Activated CD8-positive, alpha-beta memory T cell treated with anti-CD3 and anti-CD28 coated beads for 1 hour (primary cell): ENCODE measurements at places on chromosomes 3 and 15.
A peak's percentile ranks its signal among the peaks of the same experiment; 100 is the strongest.

DNA sequence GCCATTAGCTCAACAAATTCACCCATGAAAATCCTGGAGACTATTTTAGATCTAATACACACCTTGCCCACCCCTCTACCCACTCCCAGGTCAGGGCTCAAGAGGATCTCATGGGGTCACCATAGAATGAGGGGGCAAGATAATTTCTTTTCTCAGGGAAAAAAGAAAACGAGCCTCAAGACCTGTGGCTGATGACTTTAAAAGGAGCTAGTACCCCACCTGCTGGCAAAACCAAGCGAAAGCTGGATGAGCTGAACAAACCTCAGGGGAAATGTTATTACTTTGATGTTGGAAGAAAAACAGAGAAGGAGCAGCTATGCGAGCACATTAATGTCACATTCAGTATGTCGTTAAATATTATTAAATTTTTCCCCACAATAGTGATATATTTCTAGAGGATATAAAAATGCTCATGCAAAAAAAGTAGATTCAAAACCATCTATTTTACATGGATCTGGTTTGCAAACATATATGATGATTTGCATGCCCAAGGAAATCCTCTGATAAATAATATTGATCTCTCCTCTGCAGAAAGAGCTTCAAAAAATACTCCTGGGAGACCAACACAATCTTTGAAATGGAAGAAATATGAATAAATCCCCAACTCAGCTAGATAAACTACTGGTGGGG lies 37.7 kb downstream of the PLD1 start:
- DNase-seq, result peak; percentile 16

GRCh38 chr3:130709671-130710070 lies 37.0 kb downstream of the PIK3R4 start:
- no peak for DNase-seq

- no peak for DNase-seq
Measured at GRCh38 chr3:15539066-15539465, 17.6 kb upstream of the COLQ start.

DNA sequence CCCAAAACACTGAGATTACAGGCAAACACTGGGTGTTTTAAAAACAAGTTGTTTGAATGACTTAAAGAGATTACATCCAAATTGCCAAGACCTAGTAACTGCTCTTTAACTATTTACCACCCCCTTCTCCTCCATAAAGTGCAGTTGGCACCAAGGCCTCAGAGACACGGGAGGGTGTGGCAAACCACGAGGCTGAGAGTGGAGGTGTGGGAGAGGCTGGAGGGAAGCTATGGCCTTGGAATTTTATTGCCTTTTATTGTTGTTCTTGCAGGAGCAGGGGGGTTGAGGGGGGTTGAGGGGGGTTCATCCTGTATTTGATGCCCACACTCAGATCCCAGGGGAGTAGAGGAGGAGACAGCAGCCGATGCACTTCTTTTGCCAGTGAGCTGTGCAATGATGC lies 75.9 kb upstream of the CTDSPL start:
- no peak for DNase-seq

- DNase-seq, result no peak
Measured at GRCh38 chr3:41653571-41654239, 308.2 kb downstream of the ULK4 start.

DNA sequence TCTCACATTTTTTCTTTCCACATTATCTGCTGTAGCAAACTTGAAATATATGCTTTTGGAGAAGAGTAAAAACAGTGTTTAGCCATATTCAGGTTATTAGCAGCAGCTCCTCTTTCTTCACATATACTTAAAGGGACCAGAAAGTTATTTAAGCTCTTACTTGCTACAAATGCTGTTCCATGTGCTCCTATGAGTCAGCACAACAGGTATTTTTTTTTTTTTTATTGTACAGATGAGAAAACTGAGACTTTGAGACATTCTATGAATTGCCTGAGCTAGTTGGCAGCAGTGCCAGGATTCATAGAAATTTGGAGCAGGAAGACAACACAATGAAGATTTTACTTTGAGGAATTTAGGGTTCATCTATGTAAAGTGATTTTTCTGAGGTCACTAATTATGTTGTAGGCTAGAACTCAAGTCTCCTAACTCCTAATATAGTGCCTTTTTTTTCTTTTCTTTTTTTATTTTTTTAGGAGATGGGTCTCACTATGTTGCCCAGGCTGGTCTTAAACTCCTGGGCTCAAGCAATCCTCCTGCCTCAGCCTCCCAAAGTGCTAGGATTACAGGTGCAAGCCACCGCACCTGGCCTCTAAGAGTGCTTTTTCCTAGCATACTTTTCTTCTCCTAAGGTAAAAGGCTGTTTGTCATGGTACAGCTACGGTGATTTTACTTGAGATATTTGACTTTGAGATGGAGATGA lies 23.6 kb downstream of the SETD5 start:
- DNase-seq, result no peak

DNA sequence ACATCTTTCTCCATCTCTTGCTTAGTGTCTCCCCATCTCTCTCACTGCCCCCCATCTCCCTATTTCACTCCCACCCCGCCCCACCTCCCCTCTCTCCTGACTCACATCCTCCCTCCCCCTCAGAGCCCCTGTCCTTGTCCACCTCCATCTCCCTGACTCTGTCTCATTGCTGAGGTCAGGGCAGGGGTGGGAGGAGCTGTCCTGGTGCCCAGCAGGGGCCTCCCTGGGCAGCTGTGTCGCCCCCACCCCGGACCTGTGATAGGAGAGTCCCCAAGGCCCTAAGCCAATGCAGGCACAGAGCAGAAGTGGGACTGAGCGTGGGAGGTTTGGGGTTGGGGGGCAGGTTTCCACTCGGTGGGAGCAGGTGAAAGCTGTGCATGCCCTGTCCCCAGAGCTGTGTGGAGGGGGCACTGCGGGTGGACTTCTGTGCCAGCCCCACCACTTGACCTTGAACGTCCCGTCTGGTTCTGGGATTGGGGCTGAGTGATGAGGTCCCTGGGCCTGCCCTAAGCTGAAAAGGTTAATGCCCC lies 210.8 kb downstream of the TBC1D2B start:
- DNase-seq, result no peak

DNA sequence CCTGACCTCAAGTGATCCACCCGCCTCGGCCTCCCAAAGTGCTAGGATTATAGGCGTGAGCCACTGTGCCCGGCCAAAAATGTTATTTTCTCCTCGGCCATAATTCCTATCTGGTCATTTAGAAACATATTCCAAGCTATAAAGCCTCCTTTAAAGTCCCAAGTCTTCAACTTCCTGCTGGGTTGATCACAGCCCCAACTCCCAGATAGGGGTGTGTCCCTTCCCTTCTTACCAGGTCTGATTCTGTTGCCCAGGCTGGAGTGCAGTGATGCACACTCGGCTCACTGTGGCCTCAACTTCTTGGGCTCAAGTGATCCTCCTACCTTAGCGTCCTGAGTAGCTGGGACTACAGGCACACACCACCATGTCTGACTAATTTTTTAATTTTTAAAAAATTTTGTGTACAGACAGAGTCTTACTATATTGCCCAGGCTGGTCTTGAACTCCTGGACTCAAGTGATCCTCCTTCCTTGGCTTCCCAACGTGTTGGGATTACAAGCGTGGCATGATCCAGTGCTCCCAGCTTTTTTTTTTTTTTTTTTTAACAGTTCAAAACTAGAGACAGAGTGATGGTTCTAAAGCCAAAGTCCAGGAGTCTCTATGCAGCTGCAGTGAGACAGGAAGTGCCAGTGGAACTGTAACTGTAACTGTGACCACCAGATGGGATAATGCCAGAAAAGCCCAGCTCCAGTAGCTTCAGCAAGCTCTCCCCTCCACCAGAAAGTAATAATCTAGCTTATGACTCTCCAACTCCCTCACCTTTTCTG lies 8.2 kb upstream of the PRKAR2A start:
- no peak for DNase-seq

GRCh38 chr15:73313861-73314260 lies 54.9 kb downstream of the HCN4 start:
- DNase-seq, result no peak

DNA sequence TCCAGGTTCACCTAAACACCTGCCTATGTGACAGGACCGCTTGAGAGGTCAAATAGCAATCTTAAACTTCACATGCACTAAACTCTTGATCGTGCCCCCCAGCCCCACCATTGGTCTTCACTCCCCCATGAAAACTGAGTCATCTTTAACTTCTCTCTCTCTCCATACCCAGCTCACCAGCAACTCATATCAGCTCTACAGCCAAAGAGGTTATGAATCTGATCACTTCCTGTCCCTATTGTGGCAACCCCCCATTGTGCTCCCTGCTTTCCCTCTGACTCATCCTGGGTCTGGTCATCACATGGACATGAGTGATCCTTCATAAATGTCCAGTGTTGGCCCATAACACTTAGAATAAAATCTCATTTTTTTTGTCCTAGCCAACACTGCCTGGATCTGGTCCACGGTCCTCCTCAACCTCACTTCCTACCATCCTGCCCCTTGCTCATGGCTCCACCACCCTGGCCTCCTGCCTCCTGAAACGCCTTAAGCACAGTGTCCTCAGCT lies 103.4 kb upstream of the HACD2 start:
- DNase-seq, result no peak

- no peak for DNase-seq
Measured at GRCh38 chr3:89787979-89788378, 680.6 kb downstream of the EPHA3 start.

DNA sequence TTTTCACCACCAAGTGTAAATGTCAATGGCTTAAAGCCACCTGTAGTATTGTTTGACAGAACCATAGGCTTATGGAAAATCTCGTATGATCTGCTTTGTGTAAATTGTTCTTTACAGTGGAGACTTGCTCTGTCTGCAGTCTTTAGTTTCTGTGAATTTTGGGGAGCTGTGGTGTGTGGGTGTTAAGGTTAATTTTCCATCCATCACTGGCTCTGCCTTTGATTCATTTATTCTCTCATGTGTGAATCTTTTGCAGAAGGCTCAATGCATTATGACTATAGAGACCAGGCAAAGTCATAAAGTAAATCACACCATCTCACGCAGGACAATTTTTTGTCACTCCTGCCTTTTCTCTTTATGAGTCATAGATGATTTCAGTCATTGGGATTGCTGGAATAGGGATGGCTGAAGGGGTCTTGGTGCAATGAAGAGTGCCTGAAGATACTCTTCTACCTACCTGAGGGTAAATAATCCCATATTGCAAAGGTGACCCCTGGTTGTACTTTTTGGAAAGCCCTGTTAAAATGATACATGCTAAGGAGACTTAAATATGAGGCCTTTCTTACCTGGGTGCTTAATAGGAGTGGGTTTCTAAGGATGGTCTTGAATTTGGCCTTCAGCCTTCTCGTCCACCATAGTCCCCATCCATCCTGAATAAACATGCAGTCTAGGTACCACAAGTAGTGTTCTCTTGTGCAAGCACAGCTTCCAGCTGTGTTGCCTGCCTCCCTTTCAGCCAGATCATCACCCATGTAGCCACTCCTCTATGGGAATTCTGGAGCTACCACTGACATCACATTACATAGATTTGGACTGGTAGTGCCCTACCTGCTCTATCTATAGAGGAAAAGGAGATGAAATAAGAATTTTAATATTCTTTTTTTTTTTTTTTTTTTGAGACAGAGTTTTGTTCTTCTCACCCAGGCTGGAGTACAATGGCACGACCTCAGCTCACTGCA lies 14.3 kb downstream of the TGFBR2 start:
- DNase-seq, result no peak

- DNase-seq, result no peak
Measured at GRCh38 chr15:39887832-39888231, 32.2 kb downstream of the GPR176 start.

GRCh38 chr15:83012076-83012426 lies 612 bp upstream of the C15orf40 start:
- no peak for DNase-seq

GRCh38 chr3:149085828-149086231 lies 503 bp downstream of the HLTF start:
- DNase-seq, result no peak

GRCh38 chr15:99239545-99240198 lies 9.7 kb downstream of the TTC23 start:
- no peak for DNase-seq

DNA sequence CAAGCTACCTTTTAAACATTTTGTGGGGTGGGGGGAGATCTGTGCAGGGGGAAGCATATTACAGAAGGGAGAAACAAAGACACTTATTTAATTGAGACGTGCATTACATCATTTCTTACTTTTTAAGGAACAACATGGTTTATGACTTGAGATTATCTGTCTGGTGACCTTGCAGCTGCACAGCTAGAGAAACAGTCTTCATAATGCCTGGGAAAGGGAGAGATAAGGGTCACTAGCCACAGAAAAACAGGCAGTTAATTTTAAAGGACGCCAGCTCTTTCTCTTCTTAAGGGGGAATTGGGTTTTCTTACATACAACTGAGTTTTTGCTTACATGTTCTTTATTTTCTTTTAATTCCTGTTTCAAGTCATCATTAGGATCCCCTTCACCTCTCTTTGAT lies 147.9 kb downstream of the SST start:
- no peak for DNase-seq

GRCh38 chr3:37072892-37073291 lies 79.6 kb downstream of the MLH1 start:
- no peak for DNase-seq

GRCh38 chr3:155270485-155271342 lies 22.8 kb downstream of the STRIT1 start:
- no peak for DNase-seq

DNA sequence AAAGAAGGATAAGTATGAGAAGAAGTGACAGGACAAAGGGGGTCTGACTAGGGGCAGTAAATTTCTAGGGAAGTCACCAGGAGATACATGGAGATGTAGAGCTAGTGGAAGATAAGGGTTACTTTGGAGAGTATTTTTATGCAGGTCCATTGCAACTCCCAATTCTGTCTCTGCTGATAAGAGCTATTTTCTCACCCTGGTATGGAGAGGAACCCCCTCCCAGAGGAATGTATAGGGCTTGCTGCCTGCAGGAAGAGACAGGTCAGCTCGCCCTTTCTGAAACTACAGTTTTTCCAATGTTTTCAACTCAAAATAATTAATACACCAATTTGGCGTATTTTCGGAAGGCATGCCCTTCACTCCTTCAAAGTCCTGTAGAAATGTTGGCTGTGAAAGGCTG lies 11.4 kb upstream of the CORO2B start:
- DNase-seq, result no peak

DNA sequence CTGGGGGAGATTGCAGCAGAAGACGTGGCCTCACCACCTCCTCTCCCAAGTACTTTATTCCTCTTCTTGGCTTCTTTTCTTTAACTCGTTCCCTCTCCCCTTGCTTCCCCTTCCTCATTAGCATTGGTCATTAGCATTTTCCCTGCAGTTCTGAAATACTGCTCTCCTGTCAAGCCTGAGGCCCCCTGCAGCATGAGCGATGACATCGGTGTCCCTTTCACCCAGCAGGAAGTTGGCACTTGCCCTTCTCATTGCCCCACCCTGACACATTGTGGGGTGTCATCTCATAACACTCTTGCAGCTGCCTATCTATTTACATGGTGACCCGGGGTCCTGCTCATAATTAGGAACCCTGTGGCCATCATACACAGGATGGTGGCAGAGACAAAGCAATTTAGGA lies 167.1 kb downstream of the ARRDC4 start:
- no peak for DNase-seq

DNA sequence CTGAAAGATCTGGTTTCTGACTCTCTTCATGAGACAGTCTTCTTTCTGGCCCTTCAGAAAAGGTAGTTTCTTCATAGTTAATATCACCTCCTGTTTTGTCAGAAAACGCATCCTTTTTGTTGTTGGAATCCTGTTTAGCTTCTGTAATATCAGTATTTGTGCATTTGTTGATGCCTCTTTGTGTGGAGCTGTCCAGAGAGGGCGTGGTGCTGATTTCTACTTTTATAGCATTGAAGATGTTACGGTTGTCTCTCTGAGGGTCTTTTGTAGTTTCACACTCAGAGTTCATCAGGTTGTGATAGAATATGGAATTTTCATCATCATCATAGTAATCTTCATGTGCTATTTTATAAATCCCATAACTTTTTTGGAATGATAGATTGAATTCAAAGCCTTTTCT lies 8.9 kb downstream of the GPR149 start:
- DNase-seq, result no peak
